ENCODE measurements at places on chromosomes 7 and 10.

- no peak for DNase-seq
These were observed 201.4 kb downstream of the INHBA start for GRCh38 chr7:41501466-41501865.

GRCh38 chr7:5445981-5446594 is 22.5 kb upstream of the TNRC18 start:
- DNase-seq: no peak

GRCh38 chr10:111852801-111853200 is 330.8 kb downstream of the GPAM start:
- DNase-seq: no peak

GRCh38 chr7:77439572-77439971 is 23.4 kb upstream of the GSAP start:
- no peak for DNase-seq

GRCh38 chr7:89593125-89593524 is 561.1 kb upstream of the STEAP1 start:
- DNase-seq: no peak

All from activated CD8-positive, alpha-beta memory T cell treated with anti-CD3 and anti-CD28 coated beads, Interleukin-2, amount 50 U/mL, for 48 hours (primary cell).